A549 (cell line): ENCODE measurements at places on chromosomes 4 and X.
A peak's percentile ranks its signal among the peaks of the same experiment; 100 is the strongest.

- peak; percentile 27 for DNase-seq
These were observed 692 bp downstream of the FAM241A start for GRCh38 chr4:112145790-112146501.

DNA sequence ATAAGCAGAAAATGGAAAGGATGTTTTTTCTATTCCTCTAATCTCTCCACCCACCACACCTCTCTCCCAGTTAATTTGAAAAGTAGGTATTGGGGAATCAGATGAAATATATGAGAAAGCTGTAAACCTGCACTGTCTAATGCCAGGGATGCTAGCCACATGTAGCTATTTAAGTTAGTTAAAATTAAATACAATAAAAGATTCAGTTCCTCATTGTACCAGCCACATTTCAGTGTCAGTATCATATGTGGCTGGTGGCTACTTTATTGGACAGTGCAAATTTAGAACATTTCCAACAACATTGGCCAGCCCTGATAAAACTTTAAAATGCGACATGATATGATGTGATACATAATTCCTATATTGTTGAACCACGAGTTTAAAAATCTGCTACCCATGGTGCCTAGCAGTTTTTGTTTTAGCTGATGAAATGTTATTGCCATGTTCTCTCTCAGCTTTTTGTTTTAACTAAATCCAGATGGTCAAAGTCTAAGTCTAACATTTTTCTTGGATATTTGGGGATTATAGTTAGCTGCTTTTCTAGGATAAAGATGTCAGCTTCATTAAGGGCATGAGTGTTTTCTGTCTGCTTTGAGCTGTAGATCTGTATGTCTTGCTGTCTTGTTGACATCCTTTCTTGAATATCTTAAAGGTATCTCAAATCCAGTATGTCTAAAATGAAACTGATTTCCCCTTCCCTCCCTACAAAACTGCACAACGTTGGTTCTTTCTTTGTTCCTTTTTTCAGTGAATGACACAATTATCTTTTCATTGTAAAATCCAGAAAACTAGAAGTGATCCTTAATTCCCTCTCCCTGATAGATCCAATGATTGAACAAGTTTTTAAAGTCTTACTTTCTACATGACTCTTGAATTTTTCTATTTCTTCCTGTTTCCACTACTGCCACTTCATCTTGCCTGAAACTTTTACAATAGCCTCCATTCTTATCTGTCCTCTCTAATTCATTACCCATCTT lies 6.2 kb downstream of the ARFIP1 start:
- DNase-seq, result no peak

- no peak for DNase-seq
These were observed 6.4 kb upstream of the PITX2 start for GRCh38 chr4:110629214-110629754.

GRCh38 chrX:34426334-34426733 lies 230.8 kb downstream of the TMEM47 start:
- no peak for DNase-seq

- no peak for DNase-seq
These were observed 73.9 kb downstream of the CASP3 start for GRCh38 chr4:184575306-184575705.
